ENCODE measurements at places on chromosomes 12 and 14. TPM values are rescaled to one million over a fixed set of nuclear protein-coding genes. Genes with fewer than 3 reads are reported as not detected.

Gene SLC38A4
- not detected for total RNA-seq

Gene FLRT2
- 3.3 TPM for total RNA-seq

Gene ANO6
- 56.9 TPM for total RNA-seq

Gene ANAPC7
- 55.0 TPM for total RNA-seq

Gene SLC6A13
- total RNA-seq, result not detected

Gene TROAP
- 78.1 TPM for total RNA-seq

Gene RTL1
- total RNA-seq, result 0.30 TPM

Gene NOS1
- 0.52 TPM for total RNA-seq

Gene FAR2
- total RNA-seq, result 0.15 TPM

Gene SRRM4
- not detected for total RNA-seq

Gene CDKN3
- 84.0 TPM for total RNA-seq

Gene ING4
- total RNA-seq, result 12.4 TPM

Gene DAO
- not detected for total RNA-seq

Gene PIP4P1
- 35.8 TPM for total RNA-seq

Gene CARMIL3
- 0.56 TPM for total RNA-seq

Gene RIC8B
- 9.8 TPM for total RNA-seq

Gene TNS2
- total RNA-seq, result 11.6 TPM

Gene PMCH
- total RNA-seq, result not detected

Gene TC2N
- 0.54 TPM for total RNA-seq

Gene KRT72
- not detected for total RNA-seq

Gene IL31
- not detected for total RNA-seq

Gene IAPP
- not detected for total RNA-seq
